ENCODE measurements at places on chromosomes 3 and 15.
A peak's percentile ranks its signal among the peaks of the same experiment; 100 is the strongest.

GRCh38 chr15:64542091-64542490 lies 81.7 kb downstream of the ZNF609 start:
- no peak for DNase-seq

DNA sequence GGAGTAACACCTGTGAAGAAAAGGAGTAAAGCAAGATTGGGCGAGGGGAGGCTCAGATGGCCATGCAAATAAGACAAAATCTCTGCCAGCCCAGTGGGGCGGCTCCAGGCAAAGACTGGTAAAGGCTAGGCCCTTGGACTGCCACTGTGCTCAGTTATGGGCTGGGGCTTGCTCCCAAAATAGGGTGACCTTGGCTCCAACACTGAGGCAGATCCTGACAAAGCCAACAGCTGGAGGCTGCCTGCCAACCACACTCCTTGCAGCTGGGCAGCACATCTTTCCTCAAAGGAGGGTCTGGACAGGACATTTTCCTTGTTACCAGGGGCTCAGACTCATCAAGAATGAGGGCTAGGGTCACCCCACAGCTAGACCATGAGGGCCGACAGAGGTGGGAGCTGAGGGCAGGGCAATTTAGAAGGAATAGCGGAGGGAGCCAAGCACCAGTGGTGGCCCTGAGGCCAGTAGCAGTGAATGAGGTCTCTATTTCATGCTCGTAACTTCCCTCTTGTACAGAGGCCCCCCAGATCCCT lies 86.1 kb downstream of the CHRD start:
- DNase-seq: no peak

- DNase-seq: no peak
Measured at GRCh38 chr3:186021673-186022362, 84.0 kb upstream of the TRA2B start.

DNA sequence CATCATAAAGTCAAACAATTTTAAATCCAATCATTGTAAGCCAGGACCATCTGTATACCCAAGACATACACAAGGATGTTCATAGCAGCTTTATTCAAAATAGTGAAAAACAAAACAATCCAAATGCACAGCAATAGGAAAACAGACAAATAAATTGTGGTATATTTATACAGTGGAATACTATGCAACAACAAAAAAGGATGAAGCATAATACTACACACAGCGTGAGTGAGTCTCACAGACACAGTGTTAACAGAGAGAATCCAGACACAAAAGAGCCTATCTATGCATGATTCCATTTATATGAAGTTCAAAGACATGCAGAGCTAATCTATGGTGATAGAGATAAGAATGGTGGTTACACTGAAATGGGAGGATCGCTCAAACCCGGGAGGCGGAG lies 5.6 kb upstream of the MUC20 start:
- DNase-seq: no peak

GRCh38 chr3:102053375-102053989 lies 204.2 kb downstream of the NFKBIZ start:
- DNase-seq: no peak

DNA sequence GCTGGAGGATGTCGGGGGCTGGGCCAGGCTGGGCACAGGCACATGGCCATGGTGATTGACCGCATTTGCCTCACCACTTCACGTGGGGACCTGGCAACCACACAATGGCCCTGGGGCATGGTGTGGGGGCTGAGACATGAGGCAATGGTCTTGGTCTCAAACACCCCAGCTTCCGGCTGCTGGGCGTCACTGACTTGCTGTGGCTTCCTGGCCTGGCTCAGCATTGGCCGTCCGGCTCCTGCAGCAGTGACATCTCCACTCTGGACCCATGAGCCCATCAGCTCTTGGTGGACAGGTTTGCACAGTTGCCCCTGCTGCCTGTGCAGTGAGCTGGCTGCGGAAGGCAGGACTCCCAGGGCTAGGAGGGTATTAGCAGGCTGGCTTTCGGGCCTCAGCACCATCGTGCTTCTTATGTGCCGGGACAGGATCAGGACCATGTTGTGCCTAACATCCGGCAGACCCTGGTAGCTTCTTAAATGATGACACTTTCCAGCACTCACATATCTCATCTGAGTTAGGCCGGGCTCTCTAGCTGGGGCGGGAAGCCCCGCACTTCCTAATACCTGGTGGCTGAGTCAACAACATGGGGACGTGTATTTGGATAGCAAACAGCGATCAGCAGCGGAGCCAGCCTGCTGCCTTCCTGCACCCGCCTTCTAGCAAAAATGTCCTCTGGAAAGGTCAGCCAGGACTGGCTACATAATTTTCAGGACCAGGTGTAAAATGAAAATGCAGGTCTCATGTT lies 34.1 kb downstream of the ZNF710 start:
- DNase-seq: peak; percentile 7

DNA sequence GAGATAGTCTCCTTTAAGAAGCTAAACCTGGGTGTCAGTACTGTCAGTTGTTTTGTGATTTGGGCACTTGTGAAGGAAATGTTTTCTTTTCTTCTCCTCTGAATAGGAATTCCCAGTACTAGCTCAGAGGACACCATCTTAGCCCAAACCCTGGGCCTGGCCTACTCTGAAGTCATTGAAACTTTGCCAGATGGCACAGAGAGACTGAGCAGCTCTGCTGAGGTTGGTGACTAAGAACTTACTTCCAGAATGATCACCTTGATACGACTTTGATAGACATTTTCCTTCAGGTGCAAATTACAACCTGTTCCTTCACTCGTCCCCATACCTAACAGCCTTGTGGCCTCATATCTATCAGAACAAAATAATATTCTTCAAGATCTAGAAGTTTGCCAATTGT lies 100.2 kb downstream of the LARS2 start:
- no peak for DNase-seq

GRCh38 chr3:182413061-182413460 lies 380.2 kb upstream of the ATP11B start:
- DNase-seq: no peak

- DNase-seq: no peak
Measured at GRCh38 chr3:185290266-185290665, 36.4 kb upstream of the EHHADH start.

- DNase-seq: no peak
Measured at GRCh38 chr15:70343961-70344621, 246.4 kb upstream of the TLE3 start.

- no peak for DNase-seq
Measured at GRCh38 chr15:70103880-70104626, 6.3 kb upstream of the TLE3 start.

GRCh38 chr3:46684891-46685290 lies 8.6 kb downstream of the ALS2CL start:
- no peak for DNase-seq

DNA sequence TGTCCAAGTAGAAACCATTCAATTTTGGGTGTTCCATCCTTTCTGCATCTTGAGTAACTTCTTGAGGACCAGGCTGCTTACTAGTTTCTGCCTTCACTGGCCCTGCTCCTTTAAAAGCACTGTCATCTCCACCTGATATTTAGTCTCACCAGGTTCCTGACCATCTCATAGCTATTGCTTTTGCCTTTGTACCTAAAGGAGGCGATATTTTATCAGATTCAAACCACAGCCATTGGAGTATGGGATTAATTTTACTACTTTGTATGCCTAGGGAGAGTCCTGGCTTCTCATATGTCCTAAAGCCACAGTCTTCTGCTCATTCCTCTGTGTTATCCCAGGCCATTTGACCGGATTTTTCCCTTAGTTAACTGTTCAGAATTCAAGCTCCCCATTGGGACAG lies 51.8 kb upstream of the RFX7 start:
- DNase-seq: no peak

GRCh38 chr3:27659279-27660021 lies 62.7 kb downstream of the EOMES start:
- peak; percentile 50 for DNase-seq

DNA sequence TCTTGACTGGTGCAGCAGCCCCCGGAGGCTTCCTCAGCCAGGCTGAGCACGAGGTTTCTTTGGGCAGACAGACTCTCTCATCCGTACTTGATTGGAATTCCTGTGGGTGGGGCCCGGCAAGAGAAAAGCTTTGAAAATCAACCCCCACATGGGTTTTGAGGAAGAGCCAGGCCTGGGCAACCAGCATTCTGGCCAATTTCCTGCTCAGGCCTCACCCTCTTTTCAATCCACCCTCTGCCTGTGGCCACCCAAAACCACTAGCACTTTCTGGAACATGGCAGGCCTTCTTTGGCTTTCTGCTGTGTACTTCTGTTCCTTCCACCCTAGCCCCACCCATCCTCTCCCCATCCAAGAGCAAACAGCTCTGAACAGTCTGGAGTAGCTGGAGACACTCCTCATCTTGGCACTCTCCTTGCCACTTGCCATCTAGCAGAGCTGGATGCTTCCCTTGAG lies 5.9 kb downstream of the MYO5C start:
- no peak for DNase-seq

- peak; percentile 21 for DNase-seq
Measured at GRCh38 chr15:98881526-98882520, 125.8 kb downstream of the PGPEP1L start.

- no peak for DNase-seq
Measured at GRCh38 chr3:126021224-126021623, 52.2 kb downstream of the ROPN1B start.

DNA sequence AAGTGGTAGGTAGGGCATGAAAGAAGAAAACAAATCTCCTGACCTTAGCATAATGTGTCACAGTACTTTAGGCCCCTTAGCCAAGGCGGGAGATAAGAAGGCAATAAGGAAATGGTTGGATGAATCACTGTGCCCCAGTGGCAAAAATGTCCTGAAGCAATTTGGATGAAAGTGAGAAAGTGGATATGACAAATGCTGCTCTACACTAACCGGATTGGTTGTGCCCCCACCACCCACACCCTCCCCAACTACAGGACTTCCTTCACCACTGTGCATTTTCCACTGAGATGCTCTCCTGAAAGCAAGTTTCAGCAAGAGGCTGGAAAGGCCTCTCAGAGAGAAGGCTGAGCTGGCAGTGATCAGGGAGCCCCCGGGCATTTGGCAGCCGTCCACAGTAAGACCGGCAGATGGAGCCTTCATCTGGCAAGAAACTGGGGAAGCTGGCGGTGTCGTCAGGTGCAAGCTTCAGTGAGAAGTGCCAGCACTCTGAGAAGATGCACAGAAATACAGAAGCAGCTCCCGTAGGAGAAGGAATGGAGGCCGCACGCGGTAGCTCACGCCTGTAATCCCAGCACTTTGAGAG lies 63.8 kb downstream of the ATP1B3 start:
- peak; percentile 57 for DNase-seq

- no peak for DNase-seq
Measured at GRCh38 chr3:143536817-143537535, 311.3 kb downstream of the SLC9A9 start.

DNA sequence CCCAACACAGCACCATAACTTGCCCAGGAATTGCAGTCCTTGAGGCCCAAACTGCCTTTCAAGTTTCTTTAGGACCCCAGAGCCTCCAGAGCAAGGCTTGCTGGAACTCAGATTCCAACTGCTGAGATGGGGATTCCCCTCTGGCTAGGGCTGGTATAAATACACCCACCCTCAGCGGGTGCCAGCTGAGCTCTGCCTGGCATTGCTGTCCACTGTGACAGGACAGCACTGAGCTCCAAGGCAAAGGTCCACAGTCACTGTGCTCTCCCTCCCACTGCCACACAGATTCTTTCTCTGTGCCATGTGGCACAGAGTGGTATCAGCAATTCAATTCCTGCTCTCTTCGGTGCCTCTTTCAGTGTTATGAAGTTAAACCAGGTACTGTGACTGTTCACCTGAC lies 304.2 kb upstream of the LMCD1 start:
- DNase-seq: no peak

DNA sequence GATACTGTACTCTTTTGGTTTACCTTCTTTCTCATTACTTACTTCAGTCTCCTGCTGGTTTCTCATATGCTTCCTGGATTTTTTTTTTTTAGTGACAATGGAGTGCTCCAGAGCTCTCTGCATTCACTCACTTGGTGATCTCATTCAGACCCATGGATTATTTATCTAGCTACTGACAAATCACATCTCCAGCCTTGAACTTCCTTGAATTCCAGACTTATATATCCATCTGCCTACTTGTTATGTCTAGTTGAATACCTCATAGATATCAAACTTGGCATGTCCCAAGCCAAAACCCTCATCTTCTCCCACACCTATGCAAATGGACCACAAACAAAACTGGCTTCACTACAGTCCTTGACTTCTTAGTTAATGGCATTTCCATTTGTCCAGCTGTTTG lies 234.7 kb upstream of the ZPLD1 start:
- no peak for DNase-seq

GRCh38 chr15:45550436-45550835 lies 27.9 kb upstream of the SLC30A4 start:
- no peak for DNase-seq

DNA sequence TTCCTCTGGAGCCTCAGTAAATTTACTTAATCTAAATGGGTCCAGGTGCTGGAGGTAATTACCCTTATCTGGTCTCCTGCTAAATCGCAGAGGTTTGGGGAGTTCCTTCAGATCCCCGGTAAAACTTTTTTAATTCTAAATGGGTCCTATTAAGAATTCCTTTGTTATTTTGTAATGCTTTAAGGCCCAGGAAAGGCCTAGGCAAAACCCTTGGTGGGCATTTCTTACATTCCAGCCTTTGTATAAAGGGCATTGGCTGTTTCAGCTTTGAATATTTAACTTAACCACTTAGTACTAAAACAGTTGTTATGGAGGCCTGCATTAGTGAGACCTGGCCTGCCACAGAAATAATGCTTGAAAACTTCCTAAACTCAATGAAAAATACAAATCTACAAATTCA lies 14.9 kb upstream of the ZNF662 start:
- DNase-seq: no peak

DNA sequence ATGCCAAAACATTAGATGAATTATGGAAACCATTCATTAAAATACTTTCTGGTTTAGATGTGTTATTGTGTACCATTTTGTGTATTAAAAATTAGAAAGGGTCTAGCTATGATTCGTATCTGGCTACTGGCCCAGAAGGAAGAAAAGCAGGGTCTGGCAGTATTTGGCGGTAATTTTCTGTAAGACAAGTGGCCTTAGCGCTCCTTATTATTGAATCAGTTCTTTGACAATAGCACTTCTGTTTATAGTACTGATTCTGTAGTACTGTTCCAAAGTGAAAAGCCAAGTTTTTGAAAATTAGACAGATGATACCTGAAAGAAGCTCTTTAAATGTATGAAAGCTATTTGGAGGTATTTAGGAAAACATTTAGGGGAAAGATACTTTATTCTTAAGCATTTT lies 10.2 kb downstream of the GLCE start:
- peak; percentile 30 for DNase-seq

DNA sequence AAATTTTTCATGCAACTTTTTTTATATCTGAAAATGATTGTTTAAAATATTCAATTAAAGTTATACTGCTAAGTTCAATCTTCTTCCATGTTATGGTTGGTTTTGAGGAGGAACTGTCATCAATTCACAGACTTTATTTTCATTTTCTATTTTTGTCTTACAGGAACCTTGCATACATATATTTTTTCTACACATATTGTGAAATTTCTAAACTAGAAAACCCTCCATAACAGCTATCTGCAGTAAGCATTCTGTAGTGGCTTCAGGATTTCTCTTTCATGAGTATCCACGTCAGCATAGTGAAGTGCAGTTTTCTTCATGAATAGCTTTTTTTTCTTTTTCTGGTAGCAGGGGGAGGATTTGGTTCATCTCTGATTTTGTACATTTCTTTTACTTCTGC lies 48.2 kb downstream of the ATR start:
- no peak for DNase-seq
